ELR (cell line): ENCODE measurements at places on chromosomes 3 and 15.

GRCh38 chr3:127761441-127761801 is 60.9 kb downstream of the MGLL start:
- no peak for DNase-seq

DNA sequence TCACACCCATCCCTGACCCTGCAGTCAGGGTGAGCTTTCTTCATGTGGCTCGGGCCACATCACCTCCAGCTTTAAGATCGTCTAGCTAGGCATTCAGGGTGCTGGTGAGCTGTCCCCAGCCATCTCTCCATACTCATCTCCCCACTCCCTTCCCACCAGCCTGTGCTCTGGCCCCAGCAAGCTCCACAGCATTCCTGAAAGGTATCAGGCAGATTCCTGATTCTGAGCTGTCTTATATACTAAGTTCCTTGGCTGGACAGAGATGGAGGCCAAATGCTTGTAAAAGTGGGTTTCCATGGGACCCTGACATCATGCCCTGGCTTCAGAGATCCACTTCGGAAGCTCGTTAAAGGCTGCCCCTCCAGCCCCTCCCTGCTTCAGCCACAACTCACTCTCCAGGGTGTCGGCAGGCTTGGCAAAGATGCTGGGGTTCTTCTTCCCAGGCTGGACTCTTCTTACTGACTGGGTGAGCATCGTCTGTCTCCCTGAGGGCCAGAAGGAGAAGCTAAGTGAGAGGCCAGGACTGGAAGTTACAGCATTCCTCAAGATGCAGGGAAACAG is 3.9 kb downstream of the CILP start:
- DNase-seq = no peak

DNA sequence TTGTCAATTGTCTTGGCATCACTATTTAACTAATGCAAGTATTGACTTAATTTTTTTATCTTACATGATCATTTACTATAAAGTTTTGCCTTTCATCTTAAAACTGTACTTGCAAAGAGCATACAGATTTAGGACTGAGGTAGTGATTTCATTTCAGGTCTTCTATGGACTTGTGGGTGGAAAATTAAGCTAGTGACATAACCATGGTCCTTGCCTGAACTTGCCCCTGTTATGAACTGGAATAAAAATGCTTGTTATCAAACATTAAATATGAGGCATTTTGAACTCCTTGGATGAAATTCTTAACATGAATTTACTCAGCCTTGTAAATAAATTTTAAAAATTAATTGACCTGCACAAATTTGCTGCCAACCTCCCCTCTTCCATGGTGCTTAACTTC is 712.0 kb downstream of the NAALADL2 start:
- DNase-seq = no peak

DNA sequence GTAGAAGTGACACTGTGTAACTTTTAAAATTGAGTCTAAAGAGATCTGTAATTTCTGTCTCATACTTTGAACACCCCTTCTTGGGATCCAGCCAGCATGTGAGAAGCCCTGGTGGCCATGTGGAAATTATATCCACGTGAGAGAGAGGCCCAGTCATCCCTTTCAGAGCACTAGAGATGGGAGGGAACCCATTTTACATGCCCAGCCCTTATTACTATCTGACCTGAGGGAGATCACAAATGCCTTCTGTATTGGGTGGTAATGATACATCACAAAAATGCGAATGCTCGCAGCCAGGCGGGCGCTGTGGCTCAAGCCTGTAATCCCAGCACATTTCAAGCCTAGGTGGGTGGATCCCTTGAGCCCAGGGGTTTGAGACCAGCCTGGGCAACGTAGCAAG is 27.3 kb upstream of the TRAK1 start:
- peak; percentile 98 for DNase-seq

DNA sequence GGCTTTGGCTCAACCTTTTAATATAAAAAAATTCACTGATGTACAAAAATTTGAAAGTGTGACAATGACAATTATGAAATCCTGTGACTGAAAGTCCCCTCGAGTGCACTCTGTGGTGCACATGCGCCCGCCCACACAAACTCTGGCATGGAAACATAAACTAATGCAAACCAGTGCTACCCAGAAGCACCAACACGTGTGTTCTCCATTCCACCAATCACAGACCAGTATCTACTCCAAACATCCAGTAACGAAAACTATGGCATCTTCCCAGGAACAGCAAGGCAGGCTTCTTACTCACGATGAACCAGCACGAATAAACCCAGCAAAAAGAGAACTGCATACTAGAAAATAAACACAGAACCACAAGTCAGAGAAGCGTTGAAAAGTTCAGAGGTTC is 11.7 kb upstream of the NMB start:
- DNase-seq = peak; percentile 63

GRCh38 chr15:89329329-89330084 is 5.1 kb downstream of the POLG start:
- no peak for DNase-seq

- no peak for DNase-seq
Measured at GRCh38 chr3:30449290-30449632, 157.1 kb upstream of the TGFBR2 start.

- DNase-seq = peak; percentile 16
Measured at GRCh38 chr3:12601072-12601471, 44.2 kb downstream of the MKRN2 start.

GRCh38 chr3:58496206-58496857 is 4.4 kb downstream of the KCTD6 start:
- no peak for DNase-seq
